ENCODE measurements at places on chromosomes 7 and 10.

GRCh38 chr7:30970074-30970473 lies 6.3 kb downstream of the GHRHR start:
- no peak overlapping the region for H3K27ac ChIP-seq
- no peaks in the 10 kb centered on the region for H3K27me3 ChIP-seq
- no peak for DNase-seq

GRCh38 chr10:61319386-61320256 lies 133.6 kb downstream of the TMEM26 start:
- no peaks in the 10 kb centered on the region for H3K4me1 ChIP-seq
- H3K27me3 ChIP-seq = no peaks in the 10 kb centered on the region
- no peak overlapping the region for H3K4me3 ChIP-seq
- no peak overlapping the region for H3K27ac ChIP-seq
- no peaks in the 10 kb centered on the region for H3K36me3 ChIP-seq

DNA sequence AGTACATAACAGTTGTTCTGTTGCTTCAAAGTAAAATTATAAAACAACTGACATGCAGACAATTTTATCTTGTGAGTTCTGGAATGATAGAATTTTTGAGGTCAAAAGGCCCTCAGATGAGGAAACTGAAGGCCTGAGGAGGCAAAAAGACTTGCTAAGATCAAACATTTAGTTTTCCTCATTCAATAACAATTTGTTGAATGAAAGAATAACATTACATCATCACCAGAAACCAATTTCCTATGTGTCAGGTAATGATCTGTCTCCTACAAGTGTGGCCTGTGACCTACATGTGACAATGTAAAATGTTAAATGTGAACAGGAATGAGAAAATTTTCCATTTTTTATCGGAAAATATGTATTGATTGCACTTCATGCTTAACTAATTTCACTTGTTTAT lies 16.6 kb upstream of the ASB4 start:
- H3K4me3 ChIP-seq = no peak overlapping the region
- no peak for DNase-seq

- DNase-seq = no peak
- H3K27me3 ChIP-seq = no peaks in the 10 kb centered on the region
- H3K4me3 ChIP-seq = no peak overlapping the region
- no peak overlapping the region for H3K27ac ChIP-seq
- peaks cover 1% of the 10 kb centered on the region for H3K4me1 ChIP-seq
These were observed 14.1 kb downstream of the CREM start for GRCh38 chr10:35140727-35141126.

- H3K36me3 ChIP-seq = peaks cover 1% of the 10 kb centered on the region
- DNase-seq = no peak
- no peak overlapping the region for H3K4me3 ChIP-seq
- no peak overlapping the region for H3K27ac ChIP-seq
- H3K4me1 ChIP-seq = no peaks in the 10 kb centered on the region
These were observed 9.4 kb downstream of the CNNM2 start for GRCh38 chr10:102927311-102928010.

DNA sequence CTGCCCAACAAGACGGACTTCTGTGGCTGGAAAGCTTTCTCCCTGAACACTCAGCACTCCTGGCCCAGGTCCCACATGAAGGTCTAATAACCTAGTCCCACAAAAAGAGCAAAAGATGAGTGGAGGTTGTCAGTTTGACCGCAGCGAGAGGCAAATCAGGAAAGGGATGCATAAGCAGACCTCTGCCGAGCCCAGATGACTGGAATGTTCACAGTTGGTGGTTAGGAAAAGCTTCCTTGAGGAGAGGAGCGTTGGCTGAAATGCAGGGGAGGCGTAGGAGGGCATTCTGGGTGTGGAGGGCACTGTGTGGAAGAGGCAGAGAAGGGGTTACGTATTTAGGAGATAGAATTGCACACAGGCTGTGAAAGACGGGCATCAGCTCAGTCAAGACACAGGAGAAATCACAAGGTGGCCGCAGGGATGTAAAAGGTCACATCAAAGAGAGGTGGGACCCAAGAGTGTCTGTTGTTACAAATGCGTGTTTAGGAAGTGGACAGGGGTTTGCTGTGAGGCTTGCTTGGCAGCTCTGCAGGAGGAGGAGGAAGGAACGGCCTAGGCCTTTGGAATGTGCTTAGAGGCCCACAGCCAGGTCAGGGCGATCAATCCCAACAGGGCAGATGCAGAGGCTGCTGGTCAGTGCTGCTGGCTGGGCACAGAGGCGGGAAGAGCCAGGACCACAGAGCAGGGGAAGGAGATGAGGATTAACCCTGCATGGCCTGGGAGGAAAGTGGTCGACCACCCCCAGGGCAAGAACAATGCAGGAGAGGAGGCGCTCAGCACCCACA lies 133.5 kb downstream of the VIPR2 start:
- no peaks in the 10 kb centered on the region for H3K36me3 ChIP-seq
- H3K27me3 ChIP-seq = no peaks in the 10 kb centered on the region
- no peak overlapping the region for H3K4me3 ChIP-seq
- H3K27ac ChIP-seq = peak overlapping the region; percentile 6
- no peak for DNase-seq
- H3K4me1 ChIP-seq = peaks cover 5% of the 10 kb centered on the region

DNA sequence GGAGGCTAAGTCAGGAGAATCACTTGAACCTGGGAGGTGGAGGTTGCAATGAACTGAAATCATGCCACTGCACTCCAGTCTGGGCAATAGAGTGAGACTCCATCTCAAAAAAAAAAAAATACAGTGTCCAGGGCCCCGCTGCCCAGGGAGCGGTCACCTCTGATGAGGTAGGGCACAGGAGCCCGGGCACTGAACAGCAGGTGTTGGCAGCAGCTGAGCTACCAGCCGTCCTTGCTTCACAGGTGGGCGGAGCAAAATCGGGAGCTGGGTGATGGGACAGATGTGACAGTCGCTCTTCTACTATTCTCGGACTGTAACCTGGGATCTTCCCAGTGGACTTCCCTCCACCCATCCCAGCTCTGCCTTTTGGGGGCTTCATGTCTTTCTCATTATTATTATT lies 49.4 kb downstream of the GTF2IRD1 start:
- no peaks in the 10 kb centered on the region for H3K27me3 ChIP-seq
- H3K4me1 ChIP-seq = no peaks in the 10 kb centered on the region
- DNase-seq = no peak
- no peaks in the 10 kb centered on the region for H3K36me3 ChIP-seq

DNA sequence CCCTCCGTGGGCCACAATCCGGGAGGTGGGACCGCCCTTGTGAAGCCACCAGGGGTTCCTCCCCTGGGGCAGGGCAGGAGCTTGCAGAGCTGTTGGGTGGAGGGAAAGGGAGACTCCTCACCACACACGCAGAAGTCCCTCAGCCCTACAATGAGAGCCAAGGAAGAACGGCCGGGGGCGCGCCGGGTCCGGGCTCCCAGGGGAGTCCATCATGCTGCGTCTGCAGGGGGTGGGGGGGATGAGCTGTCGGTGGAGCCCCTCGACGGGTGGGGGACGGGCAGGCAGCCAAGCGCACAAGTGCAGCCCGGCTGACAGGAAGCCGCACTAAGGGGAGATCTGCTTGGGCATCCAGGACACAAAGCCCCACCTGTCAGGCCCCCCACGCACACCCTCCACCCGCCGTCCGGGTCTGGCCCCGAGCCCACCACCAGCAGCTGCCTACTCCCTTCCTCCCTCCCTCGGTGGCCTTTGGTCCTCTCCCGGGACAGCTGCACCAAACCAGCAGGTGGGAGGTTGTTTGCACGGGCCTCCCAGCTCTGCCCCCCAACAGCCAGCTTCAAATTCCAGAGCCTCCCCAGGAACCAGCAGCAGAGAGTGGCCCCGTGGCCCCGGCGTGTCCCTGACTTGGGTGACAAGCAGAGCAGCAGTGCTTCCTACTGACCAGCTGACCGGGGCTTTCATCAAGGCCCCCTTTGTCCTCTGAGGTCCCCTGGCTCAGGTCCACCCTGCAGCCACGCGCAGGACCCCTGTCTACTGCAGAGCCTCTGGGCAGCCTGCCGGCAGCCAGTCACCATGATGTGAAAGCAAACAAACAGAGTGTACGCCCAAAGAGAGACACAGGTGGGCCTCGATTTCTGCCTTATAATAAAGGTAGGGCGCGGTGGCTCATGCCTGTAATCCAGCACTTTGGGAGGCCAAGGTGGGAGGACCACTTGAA lies 50.3 kb downstream of the HIP1 start:
- H3K4me1 ChIP-seq = no peaks in the 10 kb centered on the region
- no peaks in the 10 kb centered on the region for H3K27me3 ChIP-seq
- H3K36me3 ChIP-seq = no peaks in the 10 kb centered on the region
- DNase-seq = no peak
- no peak overlapping the region for H3K4me3 ChIP-seq

Data from aorta (tissue), 5 donors.